PC-3 (cell line): ENCODE measurements at places on chromosomes 3 and 15. TPM values are rescaled to one million over a fixed set of nuclear protein-coding genes. Genes with fewer than 3 reads are reported as not detected.

The GRK7 gene
- 0.12 TPM in 1 of 2 replicates, not detected in the other for total RNA-seq

The MYL3 gene
- not detected in 2 replicates for total RNA-seq

The CTXN2 gene
- total RNA-seq: not detected in 2 replicates

The MYRIP gene
- not detected in 2 replicates for total RNA-seq
